ENCODE measurements at places on chromosomes 6 and 20.

- DNase-seq: no peak
These were observed 793 bp upstream of the PDSS2 start for GRCh38 chr6:107460083-107460631.

DNA sequence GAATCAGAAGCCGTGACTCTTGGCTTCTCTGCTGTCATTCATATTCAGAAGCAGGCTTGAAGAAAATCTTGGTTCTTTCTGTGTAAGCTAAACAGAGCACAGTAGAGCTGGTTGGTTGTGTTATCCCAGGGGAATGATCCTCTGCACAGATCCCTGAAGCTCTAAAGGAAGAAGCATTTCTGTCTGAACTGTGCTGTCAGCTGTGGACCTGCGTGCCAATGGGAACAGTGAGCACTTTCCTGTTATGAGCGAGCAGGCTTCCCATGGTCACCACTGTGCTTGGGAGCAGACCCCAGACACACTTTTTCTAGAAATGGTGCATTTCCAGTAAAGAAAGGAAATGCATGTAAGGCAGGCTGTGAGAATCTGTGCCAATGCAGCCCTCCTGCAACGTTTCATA, 490.2 kb downstream of the EPM2A start:
- peak; percentile 50 for DNase-seq

DNA sequence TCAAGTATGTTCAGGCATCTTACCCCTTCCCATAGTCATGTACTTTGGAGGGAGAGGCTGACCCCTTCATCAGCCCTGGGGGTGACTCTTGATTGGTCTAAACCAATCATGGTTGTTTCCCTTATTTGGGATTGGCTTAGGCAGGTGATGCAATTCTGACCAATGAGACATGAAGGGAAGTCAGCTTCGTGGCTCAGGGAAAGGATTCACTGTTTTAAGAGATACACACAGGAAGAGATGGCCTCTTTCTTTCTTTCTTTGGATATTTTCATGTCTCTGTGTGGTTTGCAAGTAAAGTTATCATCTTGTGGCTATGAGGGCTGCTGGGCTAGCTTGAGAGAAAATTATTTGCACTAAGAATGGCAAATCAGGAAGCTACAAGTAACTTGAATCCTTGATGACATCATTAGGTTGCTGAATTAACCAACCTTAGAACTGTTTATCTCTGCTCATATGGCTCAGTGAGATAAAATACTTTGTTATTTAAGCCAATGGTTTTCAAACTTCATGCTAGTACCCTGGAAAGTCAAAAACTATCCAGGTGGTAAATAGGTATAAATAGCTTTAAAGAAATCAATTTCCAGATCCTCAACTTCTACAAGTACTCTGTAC, 144.2 kb upstream of the CENPW start:
- no peak for DNase-seq

GRCh38 chr6:150692604-150693003, 92.9 kb downstream of the PLEKHG1 start:
- no peak for DNase-seq

- no peak for DNase-seq
These were observed 6.1 kb upstream of the CCND3 start for GRCh38 chr6:41947581-41948220.
